Sciatic nerve (tissue), 2 donors: ENCODE measurements at places on chromosomes 4 and X. TPM values are rescaled to one million over a fixed set of nuclear protein-coding genes. Genes with fewer than 3 reads are reported as not detected.

Gene VEGFD
- total RNA-seq = 4.6 TPM

Gene DDIT4L
- total RNA-seq = 11.5 TPM

Gene CXCL5
- total RNA-seq = 3.3 TPM

Gene MAGEA9B
- total RNA-seq = not detected

Gene S100P
- total RNA-seq = 6.3 TPM

Gene UCP1
- total RNA-seq = not detected

Gene ADRA2C
- total RNA-seq = 4.8 TPM

Gene LONRF3
- total RNA-seq = 5.9 TPM
